ENCODE measurements at places on chromosomes 2 and 18.

- no peak for DNase-seq
Observed at GRCh38 chr2:69844560-69844959, 15.1 kb downstream of the GMCL1 start.

DNA sequence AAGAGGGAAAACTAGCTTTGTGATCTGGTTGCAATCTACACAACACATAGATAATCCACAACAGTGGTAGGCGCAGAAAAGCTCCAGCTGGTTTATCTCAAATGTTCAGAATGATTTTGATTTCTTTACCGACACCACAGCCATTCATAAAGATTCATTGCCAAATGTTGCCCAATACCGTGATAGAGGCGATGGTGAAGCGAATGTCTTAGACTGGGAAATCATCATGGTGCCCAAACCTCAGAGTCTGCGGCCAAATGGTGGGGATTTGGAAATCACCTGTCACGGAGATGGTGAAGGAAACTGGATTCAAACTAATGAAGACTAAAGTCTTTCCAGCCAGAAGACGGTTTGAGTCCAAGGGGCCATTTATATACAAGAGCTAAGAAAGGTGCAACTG is 48.5 kb upstream of the CCDC150 start:
- DNase-seq: peak; percentile 59

GRCh38 chr2:138060301-138060635 is 96.0 kb downstream of the HNMT start:
- no peak for DNase-seq

DNA sequence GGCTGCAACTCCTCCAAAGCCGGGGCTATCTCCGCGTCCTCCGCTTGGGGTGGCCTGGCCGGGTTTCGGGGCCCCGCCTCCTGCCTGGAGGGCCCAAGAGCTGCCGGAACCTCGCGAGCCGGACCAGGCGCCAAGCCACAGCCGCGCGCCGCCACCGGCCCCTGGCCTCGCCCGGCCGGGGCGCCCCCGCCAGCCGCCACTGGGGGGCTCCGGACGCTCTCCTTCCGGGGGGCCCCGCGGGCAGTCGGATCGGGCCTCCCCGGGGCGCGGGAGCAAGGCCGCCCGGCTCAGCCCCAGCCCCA is 17.4 kb upstream of the HAAO start:
- DNase-seq: peak; percentile 80

- no peak for DNase-seq
Observed at GRCh38 chr2:39124746-39125057, 3.9 kb upstream of the SOS1 start.

- no peak for DNase-seq
Observed at GRCh38 chr2:229566370-229566769, 148.0 kb downstream of the DNER start.

DNA sequence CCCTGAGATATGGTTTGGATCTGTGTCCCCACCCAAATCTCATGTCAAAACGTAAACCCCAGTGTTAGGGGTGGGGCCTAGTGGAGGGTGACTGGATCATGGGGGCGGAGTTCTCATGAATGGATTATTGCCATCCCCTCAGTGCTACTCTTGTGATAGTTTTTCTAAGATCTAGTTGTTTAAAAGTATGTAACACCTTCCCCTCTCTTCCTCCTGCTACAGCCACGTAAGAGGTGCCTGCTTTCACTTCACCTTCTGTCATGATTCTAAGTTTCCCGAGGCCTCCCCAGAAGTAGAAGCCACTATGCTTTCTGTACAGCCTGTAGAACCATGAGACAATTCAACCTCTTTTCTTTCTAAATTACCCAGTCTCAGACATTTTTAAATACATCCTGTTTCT is 16.9 kb downstream of the PUM2 start:
- no peak for DNase-seq

All from G401 (cell line).